GM03348 (cell line): ENCODE measurements at places on chromosomes 3 and 15.

DNA sequence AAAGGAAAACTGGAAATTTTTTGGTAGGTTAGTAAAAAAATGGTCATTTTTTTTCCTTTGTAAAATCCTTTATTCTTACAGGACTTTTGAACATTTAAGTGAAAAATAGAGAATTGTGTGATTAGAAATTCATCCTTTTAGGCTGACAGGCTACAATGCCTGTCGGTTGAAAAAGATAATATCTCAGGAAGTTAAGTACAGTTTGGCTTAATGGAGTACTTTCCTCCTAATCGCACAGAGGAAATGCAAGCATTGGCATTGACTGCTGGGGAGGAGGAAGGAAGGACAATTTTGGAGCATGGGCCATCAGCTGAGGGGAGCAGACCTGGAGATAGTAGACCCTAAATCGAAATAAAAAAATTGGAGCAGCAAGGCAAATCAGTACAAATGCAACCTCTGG lies 135.1 kb upstream of the ICE2 start:
- DNase-seq, result no peak

DNA sequence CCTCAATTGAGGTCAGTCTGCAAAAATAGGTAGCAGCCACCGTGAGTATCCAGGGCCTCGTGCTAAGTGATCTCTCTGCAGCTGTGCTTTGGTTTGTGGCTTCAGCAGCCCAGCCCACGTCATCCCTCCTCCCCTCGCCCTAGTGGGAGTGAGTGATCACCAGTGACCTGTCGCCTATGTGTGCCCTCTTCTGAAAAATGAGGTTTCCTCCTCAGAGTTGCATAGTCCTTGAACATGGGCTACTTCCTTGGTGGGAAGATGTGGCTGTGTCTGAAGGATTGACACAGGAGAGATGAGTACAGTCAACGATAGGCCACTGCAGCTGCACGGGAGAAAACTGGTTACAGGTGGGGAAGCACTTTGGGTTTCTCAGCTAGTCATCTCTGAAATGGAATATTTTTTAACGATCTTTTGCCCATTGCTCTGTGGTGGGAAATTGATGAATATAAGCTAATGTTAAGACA lies 144.8 kb upstream of the BHLHE40 start:
- no peak for DNase-seq

DNA sequence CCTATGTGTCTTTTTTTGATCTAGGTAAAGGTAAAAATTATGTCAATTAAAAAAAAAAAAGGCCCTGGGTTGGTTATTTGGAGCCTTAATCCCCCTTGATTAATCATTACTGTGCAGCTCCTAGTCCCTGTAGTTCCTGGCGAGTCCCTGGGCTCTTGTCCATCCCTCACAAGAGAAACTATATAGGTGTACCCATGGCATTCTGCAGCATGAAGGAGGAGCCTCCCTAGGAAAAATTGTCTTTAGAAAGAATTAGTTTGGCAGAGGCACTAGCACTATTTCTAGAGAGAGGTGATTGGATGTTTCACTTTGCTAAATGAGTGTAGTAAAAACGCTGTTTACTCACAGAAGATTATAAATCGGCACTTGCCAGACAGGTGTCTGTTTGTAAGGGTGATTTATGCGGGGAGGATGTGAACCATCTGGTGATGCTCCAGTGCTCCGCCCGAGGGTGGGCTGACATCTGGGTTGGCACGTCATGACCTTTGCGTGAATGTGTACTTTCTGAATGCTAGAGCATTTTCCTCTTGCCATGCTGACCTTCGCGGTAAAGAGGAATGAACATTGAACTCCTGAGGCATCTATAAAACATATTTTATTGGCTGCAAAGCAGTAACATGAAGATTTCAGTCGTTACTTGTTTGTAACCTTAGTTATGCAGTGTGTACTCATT lies 12.6 kb downstream of the PLCL2 start:
- DNase-seq, result no peak

DNA sequence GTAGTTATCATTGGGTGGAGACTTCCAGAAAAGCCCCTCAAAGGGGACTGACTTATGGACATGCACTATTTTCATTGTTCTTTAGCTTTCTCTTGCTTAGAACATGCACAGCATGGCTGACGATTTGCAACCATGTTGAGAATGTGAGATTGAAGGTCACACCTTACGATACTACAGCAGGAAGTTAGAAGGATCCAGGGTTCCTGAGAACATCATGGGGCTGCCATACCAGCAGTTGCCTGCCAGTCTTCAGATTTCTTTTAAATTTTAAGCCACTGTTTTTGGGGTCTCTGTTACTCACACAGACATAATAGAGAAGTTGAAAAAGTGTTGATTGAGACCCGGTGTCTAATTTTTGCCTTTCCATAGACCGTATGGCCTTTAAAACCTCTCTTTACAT lies 396.5 kb downstream of the MECOM start:
- no peak for DNase-seq
